A375 (cell line): ENCODE measurements at places on chromosomes 2 and 18. TPM values are rescaled to one million over a fixed set of nuclear protein-coding genes. Genes with fewer than 3 reads are reported as not detected.

ANKRD30B gene
- 0.23 and 1.4 TPM in 2 replicates for total RNA-seq

HOXD9 gene
- total RNA-seq = 5.4 and 5.7 TPM in 2 replicates

CYB5A gene
- 17.3 and 24.2 TPM in 2 replicates for total RNA-seq

NT5DC4 gene
- not detected in 2 replicates for total RNA-seq

IL36A gene
- total RNA-seq = not detected in 2 replicates

KHK gene
- 4.5 and 6.0 TPM in 2 replicates for total RNA-seq

HJURP gene
- 32.4 and 43.8 TPM in 2 replicates for total RNA-seq
